ENCODE measurements at places on chromosomes 2 and 18.

DNA sequence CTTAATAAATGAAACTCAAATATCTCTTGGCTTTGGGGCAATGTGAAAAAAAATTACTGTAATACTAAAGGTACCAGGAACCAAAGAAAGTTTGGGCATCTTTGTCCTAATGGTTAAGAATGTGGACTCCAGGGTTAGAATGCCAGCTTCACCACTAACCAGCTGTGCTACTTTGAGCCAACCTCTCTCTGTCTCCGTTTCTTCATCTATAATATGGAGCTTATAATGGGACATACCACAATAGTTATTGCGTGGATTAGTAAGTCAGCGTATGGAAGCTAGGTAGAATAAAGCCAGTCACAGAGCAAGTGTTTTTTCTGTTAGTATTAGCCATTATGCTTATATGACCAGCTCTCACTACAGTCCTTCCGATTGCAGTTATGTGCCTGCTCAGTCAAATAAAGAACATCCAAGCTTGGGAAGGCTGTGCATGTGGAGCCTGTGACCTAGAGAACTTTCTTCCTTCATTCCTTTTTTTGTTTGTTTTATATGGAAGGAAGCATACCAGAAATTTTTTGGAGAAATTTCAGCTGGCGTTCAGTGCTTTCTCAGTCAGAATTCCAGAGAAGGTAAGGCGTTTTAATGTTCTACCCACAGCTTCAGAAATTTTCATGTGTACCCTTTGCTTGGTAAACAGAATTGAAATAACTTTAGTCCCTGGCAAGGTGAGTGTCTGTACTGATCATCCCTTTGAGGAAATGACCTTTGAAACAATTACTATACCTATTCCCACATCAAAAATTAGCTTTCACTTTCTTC is 114.0 kb upstream of the RND3 start:
- no peak overlapping the region for H3K27ac ChIP-seq
- no peaks in the 10 kb centered on the region for H3K27me3 ChIP-seq
- no peak for DNase-seq
- H3K4me1 ChIP-seq, result no peaks in the 10 kb centered on the region

- no peaks in the 10 kb centered on the region for H3K36me3 ChIP-seq
- no peaks in the 10 kb centered on the region for H3K27me3 ChIP-seq
- H3K27ac ChIP-seq, result no peak overlapping the region
- H3K4me3 ChIP-seq, result no peak overlapping the region
These were observed 81.4 kb downstream of the MYCN start for GRCh38 chr2:16021611-16022363.

GRCh38 chr2:238399094-238399493 is 27.6 kb upstream of the ASB1 start:
- peaks cover 13% of the 10 kb centered on the region for H3K36me3 ChIP-seq
- H3K27me3 ChIP-seq, result no peaks in the 10 kb centered on the region
- no peak for DNase-seq
- no peak overlapping the region for H3K4me3 ChIP-seq
- H3K4me1 ChIP-seq, result no peaks in the 10 kb centered on the region
- no peak overlapping the region for H3K27ac ChIP-seq

- H3K4me1 ChIP-seq, result no peaks in the 10 kb centered on the region
- no peak for DNase-seq
- no peaks in the 10 kb centered on the region for H3K36me3 ChIP-seq
- H3K27ac ChIP-seq, result no peak overlapping the region
These were observed 106.4 kb upstream of the SERTAD2 start for GRCh38 chr2:64760128-64760527.

GRCh38 chr2:73759285-73759764 is 20.6 kb downstream of the DUSP11 start:
- peaks cover 16% of the 10 kb centered on the region for H3K4me1 ChIP-seq
- H3K4me3 ChIP-seq, result no peak overlapping the region
- no peaks in the 10 kb centered on the region for H3K27me3 ChIP-seq
- H3K36me3 ChIP-seq, result peaks cover 47% of the 10 kb centered on the region
- DNase-seq, result no peak

- no peaks in the 10 kb centered on the region for H3K36me3 ChIP-seq
- H3K4me3 ChIP-seq, result no peak overlapping the region
- H3K27ac ChIP-seq, result peak overlapping the region; percentile 83
These were observed 5.5 kb downstream of the HOXD8 start for GRCh38 chr2:176135035-176135440.

DNA sequence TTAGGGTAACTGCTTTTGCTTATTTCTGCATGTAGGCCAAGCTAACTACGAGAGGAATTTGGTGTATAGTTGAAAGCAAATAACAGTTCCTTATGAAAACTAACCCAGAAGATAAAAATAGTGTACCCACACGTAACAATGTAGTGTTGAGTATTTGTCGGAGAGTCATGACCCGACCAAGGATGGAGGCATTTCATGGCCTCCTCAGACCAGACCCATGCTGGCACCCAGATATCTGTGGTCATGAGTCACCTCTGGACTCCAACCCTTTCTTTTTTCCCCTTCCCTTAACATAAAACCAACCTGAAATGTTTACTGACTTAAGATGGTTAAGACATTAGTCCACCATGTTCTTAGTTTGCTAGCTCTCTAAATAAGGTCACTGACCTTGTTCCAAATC is 318.7 kb downstream of the NOL4 start:
- H3K27ac ChIP-seq, result no peak overlapping the region
- no peaks in the 10 kb centered on the region for H3K27me3 ChIP-seq
- DNase-seq, result no peak
- no peaks in the 10 kb centered on the region for H3K4me1 ChIP-seq

DNA sequence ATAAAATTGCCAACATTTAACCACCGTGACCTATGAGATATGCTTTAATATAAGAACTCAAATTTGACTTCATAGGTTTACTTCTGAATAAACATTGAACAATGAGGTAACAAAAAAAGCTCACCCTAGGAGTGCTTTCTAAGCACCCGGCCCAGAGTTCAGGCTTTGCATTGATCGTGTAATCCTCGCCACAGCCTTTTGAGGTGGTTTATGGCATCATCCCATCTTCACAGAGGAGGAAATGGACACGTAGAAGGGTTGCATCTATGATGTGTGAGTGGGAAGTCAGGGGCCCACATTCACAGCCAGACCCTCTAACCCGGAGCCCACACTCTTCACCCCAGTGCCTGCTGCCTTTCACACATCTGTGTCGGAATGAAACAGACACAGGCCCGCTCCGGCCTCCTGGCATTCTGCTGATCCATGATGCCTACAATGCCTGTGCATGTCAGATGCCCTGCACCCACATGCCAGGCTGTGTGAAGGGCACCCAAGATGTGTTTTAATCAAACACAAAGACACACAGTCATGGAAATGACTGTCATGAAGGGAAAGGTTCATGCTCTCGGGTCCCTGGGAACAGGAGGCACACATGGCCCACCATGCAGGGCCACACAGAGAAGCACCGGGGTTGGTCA is 48.6 kb upstream of the RPL31 start:
- no peak overlapping the region for H3K4me3 ChIP-seq
- H3K27me3 ChIP-seq, result no peaks in the 10 kb centered on the region
- H3K4me1 ChIP-seq, result peaks cover 6% of the 10 kb centered on the region
- DNase-seq, result no peak
- no peak overlapping the region for H3K27ac ChIP-seq

GRCh38 chr2:150643114-150643725 is 155.8 kb upstream of the RND3 start:
- no peak overlapping the region for H3K27ac ChIP-seq
- no peak for DNase-seq
- H3K4me3 ChIP-seq, result no peak overlapping the region
- H3K4me1 ChIP-seq, result no peaks in the 10 kb centered on the region
- H3K27me3 ChIP-seq, result no peaks in the 10 kb centered on the region
- no peaks in the 10 kb centered on the region for H3K36me3 ChIP-seq

- no peaks in the 10 kb centered on the region for H3K36me3 ChIP-seq
- no peaks in the 10 kb centered on the region for H3K27me3 ChIP-seq
- no peak overlapping the region for H3K27ac ChIP-seq
- DNase-seq, result no peak
These were observed 1.4 kb upstream of the CTNNA2 start for GRCh38 chr2:79511320-79511951.

DNA sequence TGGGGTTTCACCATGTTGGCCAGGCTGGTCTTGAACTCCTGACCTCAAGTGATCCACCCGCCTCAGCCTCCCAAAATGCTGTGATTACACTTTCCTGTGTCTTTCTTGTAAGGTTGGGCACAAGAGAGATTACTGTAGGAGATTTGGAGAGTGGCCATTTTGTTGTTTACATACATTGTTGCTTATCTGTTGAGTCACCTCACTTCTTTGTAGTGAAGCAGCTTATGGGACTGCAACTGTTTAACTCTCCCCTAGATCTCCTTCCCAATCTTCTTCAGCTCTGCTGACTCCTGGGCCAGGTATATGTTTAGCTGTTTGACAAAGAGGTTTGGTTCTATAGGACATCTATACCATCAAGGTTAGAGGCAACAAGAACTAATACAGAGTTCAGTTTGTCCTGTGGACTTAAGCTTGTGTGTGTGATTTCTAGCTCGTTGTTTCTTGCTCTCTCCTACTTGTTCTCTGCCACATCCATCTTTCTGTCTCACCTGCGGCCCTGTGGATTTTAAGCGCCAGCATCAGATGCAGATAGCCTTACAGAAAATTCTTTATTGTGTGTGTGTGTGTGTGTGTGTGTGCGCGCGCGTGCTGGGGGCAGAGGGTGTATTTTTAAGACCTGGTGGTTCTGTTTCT is 95.4 kb downstream of the HAUS1 start:
- peaks cover 29% of the 10 kb centered on the region for H3K4me1 ChIP-seq
- no peak overlapping the region for H3K27ac ChIP-seq
- H3K27me3 ChIP-seq, result no peaks in the 10 kb centered on the region
- H3K4me3 ChIP-seq, result no peak overlapping the region
- no peak for DNase-seq

DNA sequence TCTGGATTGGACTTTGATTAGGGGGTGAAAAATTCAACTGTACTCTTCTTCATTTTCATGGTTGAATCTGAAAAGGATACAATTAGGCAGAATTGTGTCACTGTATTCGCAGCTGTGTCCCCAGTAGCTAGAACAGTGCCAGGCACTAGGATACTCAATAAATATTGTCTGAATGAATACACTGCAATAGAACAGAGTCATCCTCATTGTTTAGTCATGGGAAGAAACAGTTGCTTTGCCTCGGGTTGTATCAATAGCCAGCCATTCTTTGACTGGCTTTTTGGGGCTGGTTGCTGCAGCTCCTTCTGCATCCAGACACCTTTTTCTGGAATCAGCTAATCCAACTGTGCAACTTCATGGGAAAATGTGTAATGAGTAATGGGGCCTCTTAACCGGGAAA is 18.1 kb upstream of the DYNC1I2 start:
- no peaks in the 10 kb centered on the region for H3K36me3 ChIP-seq
- no peak overlapping the region for H3K4me3 ChIP-seq
- no peak for DNase-seq
- H3K4me1 ChIP-seq, result no peaks in the 10 kb centered on the region

- no peaks in the 10 kb centered on the region for H3K4me1 ChIP-seq
- no peaks in the 10 kb centered on the region for H3K36me3 ChIP-seq
- no peaks in the 10 kb centered on the region for H3K27me3 ChIP-seq
These were observed 46.3 kb upstream of the CREB1 start for GRCh38 chr2:207483477-207483876.

- H3K36me3 ChIP-seq, result no peaks in the 10 kb centered on the region
- H3K4me3 ChIP-seq, result no peak overlapping the region
- no peak overlapping the region for H3K27ac ChIP-seq
- no peaks in the 10 kb centered on the region for H3K4me1 ChIP-seq
- H3K27me3 ChIP-seq, result no peaks in the 10 kb centered on the region
These were observed 519.1 kb downstream of the SOX11 start for GRCh38 chr2:6211236-6211635.

- H3K27ac ChIP-seq, result no peak overlapping the region
- H3K4me3 ChIP-seq, result no peak overlapping the region
- no peaks in the 10 kb centered on the region for H3K36me3 ChIP-seq
- H3K4me1 ChIP-seq, result no peaks in the 10 kb centered on the region
- DNase-seq, result no peak
These were observed 45.5 kb downstream of the OSR1 start for GRCh38 chr2:19312949-19313348.

- no peaks in the 10 kb centered on the region for H3K4me1 ChIP-seq
- no peaks in the 10 kb centered on the region for H3K27me3 ChIP-seq
- no peak overlapping the region for H3K27ac ChIP-seq
- DNase-seq, result no peak
These were observed 245.7 kb downstream of the NBAS start for GRCh38 chr2:15315411-15315810.

- H3K36me3 ChIP-seq, result peaks cover 24% of the 10 kb centered on the region
- no peak overlapping the region for H3K27ac ChIP-seq
- no peaks in the 10 kb centered on the region for H3K4me1 ChIP-seq
- H3K27me3 ChIP-seq, result no peaks in the 10 kb centered on the region
- no peak overlapping the region for H3K4me3 ChIP-seq
These were observed 70.5 kb downstream of the PIK3C3 start for GRCh38 chr18:42025491-42025890.

DNA sequence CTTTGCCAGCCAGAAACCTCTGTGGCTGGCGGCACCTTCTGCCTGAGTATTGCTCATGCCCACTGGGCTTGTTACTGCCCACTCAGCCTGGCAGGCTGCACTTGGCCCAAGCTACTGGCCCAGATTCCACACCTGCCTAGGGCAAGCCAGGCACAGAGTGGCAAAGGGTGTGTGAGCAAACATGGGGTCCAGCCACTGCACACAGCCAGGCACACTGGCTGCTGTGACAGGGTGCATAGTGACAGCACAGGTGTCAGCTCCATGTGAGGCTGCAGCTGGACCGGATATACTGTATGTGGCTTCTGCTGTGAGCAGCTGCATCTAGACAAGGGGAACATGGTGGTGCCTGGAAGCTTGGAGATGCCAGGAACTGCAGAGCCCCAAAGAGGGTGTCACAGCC is 113.9 kb downstream of the COPS8 start:
- no peak for DNase-seq
- peak overlapping the region; percentile 69 for H3K27ac ChIP-seq
- no peak overlapping the region for H3K4me3 ChIP-seq
- no peaks in the 10 kb centered on the region for H3K36me3 ChIP-seq

- H3K27ac ChIP-seq, result no peak overlapping the region
- no peaks in the 10 kb centered on the region for H3K27me3 ChIP-seq
- no peaks in the 10 kb centered on the region for H3K36me3 ChIP-seq
- DNase-seq, result no peak
These were observed 54.6 kb downstream of the OLA1 start for GRCh38 chr2:174193737-174194136.

GRCh38 chr2:117359266-117359914 is 455.1 kb upstream of the DDX18 start:
- DNase-seq, result no peak
- H3K27me3 ChIP-seq, result no peaks in the 10 kb centered on the region
- no peaks in the 10 kb centered on the region for H3K36me3 ChIP-seq
- H3K27ac ChIP-seq, result no peak overlapping the region
- no peak overlapping the region for H3K4me3 ChIP-seq
- H3K4me1 ChIP-seq, result no peaks in the 10 kb centered on the region

DNA sequence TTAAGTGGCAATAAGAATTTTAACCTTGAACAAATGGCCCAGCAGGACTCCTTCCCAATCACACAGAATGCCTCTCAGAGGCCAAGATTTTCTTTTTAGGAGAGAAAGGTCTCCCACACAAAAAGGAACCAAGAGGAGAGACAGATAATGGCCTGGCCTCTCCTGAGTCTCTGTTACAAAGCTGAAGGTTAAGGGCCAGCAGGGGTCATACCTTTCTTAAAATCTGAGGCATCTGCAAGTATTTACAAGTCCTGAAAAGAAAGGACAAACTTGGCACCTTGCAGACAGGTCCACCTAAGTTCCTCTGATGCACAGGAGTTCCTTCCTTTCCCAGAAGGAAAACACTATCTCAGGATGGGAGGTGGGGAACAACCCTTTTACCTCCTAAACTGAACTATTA is 142.3 kb downstream of the TMEM163 start:
- H3K4me3 ChIP-seq, result no peak overlapping the region
- H3K27ac ChIP-seq, result no peak overlapping the region
- no peaks in the 10 kb centered on the region for H3K36me3 ChIP-seq
- H3K4me1 ChIP-seq, result no peaks in the 10 kb centered on the region
- no peaks in the 10 kb centered on the region for H3K27me3 ChIP-seq

GRCh38 chr2:148578493-148578884 is 66.1 kb upstream of the EPC2 start:
- H3K36me3 ChIP-seq, result no peaks in the 10 kb centered on the region
- H3K4me3 ChIP-seq, result no peak overlapping the region
- no peak overlapping the region for H3K27ac ChIP-seq
- DNase-seq, result no peak

Data from vagina (tissue), 2 donors.